Heart left ventricle (tissue), 16 donors: ENCODE measurements at places on chromosomes 6 and 20. TPM values are rescaled to one million over a fixed set of nuclear protein-coding genes. Genes with fewer than 3 reads are reported as not detected.
A peak's percentile ranks its signal among the peaks of the same experiment; 100 is the strongest.

GRCh38 chr6:131122007-131122406 lies 13.3 kb upstream of the AKAP7 start:
- DNase-seq, result no peak

GRCh38 chr6:122569230-122569771 lies 40.9 kb upstream of the PKIB start:
- DNase-seq, result no peak

DNA sequence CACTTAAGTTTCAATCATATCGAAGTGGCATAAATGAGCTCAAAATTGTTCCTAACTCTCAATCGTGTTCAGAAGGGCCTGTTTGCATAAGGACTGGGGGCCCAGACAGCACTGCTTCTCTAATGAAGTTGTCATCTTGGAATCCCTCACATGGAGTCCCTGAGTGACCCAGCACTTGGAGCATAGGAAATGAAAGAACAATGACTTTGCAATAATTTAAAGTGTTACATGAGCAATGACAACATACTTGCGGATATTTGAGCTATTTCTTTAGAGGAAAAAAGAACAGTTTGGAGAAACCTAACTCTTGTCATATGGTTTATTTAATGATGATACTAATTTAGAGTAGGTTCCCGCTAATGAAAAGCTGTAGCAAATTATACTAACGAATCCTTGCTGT lies 239.9 kb downstream of the TSHZ2 start:
- DNase-seq, result no peak

GRCh38 chr20:37880726-37881591 lies 22.0 kb upstream of the VSTM2L start:
- peak; percentile 90 for DNase-seq

GRCh38 chr20:15058841-15059240 lies 721.4 kb upstream of the FLRT3 start:
- DNase-seq, result no peak

DNA sequence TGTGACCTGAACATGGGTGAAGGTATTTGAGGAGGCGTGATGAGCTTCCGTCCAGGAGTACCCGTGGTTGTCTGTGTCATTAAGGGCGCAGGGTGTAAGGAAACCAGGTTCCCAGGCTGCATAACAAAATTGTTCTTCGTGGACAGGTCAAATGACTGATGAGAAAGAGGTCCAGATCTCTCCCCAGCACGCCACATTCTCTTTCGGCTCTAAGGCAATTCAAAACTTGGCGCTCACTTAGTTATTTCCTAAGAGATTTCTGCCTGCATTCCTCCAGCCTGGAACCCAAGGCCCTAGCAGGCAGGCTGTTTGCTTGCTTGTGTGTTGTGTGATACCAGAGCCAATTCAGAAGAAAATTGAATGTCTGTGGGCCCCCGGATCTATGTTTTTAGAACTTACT lies 139.9 kb downstream of the AGPAT4 start:
- DNase-seq, result no peak

DNA sequence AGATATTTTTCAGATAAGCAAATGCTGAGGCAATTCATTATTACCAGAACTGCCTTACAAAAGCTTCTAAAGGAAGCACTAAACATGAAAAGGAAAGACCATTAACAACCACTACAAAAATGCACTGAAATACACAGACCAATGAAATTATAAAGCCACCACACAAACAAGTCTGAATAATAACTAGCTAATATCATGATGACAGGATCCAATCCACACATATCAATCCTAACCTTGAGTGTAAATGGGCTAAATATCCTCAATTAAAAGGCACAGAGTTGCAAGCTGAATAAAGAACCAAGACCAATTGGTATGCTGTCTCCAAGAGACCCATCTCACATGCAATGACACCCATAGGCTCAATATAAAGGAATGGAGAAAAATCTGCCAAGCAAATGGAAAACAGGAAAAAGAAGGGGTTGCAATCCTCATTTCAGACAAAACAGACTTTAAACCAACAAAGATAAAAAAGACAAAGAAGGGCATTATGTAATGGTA lies 58.0 kb upstream of the PHIP start:
- DNase-seq, result no peak

- DNase-seq, result no peak
Measured at GRCh38 chr20:2093159-2093781, 8.4 kb upstream of the STK35 start.

- DNase-seq, result no peak
Measured at GRCh38 chr20:15235471-15236198, 898.2 kb upstream of the FLRT3 start.

DNA sequence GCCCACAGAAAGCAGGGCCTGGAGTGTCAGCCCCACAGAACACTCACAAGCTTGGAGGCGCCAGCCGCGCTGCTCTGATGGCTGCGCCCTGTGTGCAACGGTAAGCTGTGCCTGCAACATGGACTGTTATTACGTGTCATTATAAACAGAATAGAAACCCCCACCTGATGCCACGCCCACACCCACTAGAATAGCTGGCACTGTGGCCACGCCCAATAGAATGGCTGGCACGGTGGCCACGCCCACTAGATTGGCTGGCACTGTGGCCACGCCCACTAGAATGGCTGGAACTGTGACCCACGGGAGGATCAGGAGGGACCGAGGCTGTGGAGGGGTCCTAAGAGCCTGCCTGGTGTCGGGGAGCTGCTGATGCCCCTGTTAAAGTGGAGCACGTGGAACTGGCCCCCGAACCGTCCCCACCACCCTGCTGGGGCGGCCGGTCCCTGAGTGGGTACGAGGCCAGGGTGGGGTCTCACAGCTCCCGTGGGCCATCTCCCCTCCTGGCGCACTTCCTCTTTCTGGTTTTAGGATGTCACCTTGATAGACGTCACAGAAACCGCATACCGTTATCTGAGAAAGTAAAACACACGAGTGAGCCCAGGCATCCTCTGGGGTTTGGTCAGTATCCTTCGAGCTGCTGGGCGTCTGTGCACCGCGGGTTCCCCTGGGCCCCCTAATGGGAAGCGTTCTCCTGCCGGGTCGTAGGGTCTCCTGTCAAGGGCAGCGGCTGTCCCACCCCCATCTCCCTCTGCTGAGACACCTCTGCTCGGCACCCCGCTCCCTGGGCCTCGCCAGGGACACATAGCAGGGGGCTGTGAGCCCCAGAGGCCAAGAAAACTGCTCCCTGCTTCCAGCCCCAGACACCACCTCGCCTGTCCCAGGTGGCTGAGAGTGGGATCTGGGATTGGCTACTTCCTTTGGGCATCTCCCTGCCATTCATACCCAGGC lies 25.4 kb downstream of the SLC17A9 start:
- no peak for DNase-seq

GRCh38 chr6:116018976-116019375 lies 41.7 kb downstream of the FRK start:
- no peak for DNase-seq

- no peak for DNase-seq
Measured at GRCh38 chr6:2387445-2387844, 142.0 kb upstream of the GMDS start.

- DNase-seq, result no peak
Measured at GRCh38 chr6:127219869-127220268, 46.8 kb upstream of the RNF146 start.

- no peak for DNase-seq
Measured at GRCh38 chr20:63172726-63173125, 43.2 kb downstream of the YTHDF1 start.

GRCh38 chr6:88881451-88881850 lies 82.0 kb downstream of the RNGTT start:
- DNase-seq, result no peak

DNA sequence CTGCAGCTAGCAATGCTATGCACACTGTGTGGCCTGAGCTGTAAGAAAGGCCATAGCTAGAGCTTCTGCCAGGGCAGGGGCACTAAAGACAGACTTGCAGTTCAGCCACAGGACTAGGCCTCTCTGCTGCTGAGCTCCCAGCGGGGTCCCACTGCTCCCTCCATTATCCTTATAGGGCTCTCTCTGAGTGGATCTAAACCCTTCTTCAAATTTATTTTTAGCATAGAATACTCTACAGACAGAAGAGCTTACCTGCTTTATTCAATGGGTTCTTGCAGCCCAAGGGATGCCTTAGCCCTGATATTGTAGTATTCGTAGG lies 100.9 kb upstream of the MLN start:
- DNase-seq, result no peak

DNA sequence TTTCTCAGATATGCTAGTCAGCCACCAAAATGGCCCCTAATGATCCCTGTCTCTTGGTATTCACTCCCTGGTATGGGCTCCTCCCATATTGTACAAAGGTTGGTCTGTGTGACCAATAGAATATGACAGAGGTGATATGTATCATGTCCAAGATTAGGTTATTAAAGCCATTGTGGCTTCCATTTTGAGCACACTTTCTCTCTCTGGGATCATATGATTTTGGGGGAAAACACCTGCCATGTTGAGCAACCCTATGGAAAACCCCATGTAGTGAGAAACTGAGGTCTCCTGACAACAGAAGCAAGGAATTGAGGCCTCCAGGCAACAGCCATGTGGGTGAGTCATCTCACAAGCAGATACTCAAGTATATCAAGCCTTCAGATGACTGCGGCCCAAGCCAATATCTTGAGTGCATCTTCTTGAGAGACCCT lies 7.1 kb upstream of the ZNF318 start:
- DNase-seq, result no peak

DNA sequence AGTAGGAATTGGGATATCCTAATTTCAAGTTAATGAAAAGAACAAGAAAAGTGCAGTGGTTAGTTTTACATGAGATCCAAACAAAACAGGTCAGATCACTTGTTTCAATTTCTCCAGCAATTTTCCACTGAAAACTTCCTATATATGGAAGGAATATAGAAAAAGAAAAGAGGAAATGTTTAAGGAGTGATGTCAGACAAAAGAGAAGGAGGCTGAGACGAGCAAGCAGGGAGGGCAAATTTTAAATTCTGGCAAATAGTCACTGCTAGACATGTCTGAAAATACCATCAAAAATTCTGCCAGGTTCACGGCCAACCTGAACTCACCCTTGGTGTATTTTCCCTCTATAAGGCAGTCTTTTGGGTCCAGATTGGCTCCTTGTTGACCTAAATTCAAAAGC lies 9.5 kb upstream of the NUP153 start:
- no peak for DNase-seq

- DNase-seq, result no peak
Measured at GRCh38 chr6:105791179-105791578, 295.0 kb upstream of the PRDM1 start.

- no peak for DNase-seq
Measured at GRCh38 chr20:36313926-36314325, 7.8 kb downstream of the DLGAP4 start.

- no peak for DNase-seq
Measured at GRCh38 chr6:149079456-149079855, 238.1 kb upstream of the TAB2 start.

DNA sequence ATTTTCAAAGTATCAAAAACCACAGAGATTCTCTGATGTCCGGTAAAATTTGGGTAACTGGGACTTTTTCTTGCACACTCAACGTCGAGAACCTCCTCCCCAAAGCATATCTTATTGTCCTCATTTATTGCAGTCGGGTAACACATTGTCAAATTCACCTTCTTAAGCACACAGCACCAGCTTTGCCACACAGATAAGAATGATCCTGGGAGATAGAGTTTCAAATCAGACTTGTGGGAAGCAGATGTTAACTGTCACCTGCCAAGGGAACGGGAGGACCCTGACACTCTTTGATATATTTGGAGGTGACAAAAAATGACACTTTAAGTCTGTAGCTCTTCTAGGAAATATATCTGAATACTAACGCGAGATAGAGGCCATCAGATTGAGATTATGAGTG lies 282.1 kb upstream of the BMP2 start:
- DNase-seq, result no peak

GRCh38 chr6:89412071-89413005 lies at the start of gene RRAGD:
TSS of gene RRAGD (minus strand) at chr6:89412273. CDS start at chr6:89411993, 280 bp downstream.
- peak; percentile 75 for DNase-seq

- no peak for DNase-seq
Measured at GRCh38 chr20:47493963-47494293, 7.8 kb upstream of the NCOA3 start.

- no peak for DNase-seq
Measured at GRCh38 chr20:56229812-56230211, 18.7 kb upstream of the MC3R start.

DNA sequence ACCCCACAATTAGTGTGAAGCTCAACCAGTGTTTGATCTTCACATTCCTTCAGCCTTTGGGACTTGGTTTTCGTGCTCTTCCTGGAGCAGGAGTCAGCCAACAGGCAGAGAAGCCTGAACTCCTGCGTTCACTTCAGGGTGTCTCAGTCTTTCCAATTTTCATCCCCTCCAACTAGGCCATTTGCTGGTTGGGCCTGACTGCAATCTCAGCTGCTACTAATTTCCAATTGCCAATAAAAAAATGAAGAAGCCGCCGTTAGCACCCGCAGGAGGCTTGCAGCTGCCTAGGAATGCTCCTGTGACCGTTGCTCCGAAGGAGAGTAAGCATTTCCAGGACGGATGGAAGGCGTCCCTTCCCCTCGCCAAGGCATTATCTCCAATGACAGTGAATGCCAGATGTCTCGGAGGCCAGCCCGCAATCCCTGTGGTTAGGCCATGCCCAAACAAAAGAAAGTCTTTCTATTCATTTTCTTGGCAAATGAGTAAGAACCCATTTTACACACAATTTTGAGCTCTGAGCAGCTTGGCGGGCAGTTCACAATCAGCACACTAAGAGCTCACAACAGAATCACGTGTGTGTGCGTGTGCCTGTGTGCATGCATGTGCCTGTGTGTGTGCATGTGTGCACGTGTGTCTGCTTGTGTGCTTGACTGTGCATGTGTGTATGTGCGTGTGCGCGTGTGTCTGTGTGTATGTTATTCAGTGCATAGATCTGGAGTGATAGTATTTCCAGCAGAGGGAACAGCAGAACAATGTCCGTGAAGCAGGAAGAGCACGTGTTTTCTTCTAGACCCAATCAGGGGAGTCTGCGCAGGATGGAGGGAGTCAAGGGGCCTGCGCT lies 301.2 kb downstream of the SMOC2 start:
- no peak for DNase-seq

- DNase-seq, result no peak
Measured at GRCh38 chr6:209432-210103, 82.7 kb upstream of the DUSP22 start.

NOTCH4 gene
- total RNA-seq, result 23.7 TPM

ZKSCAN3 gene
- total RNA-seq, result 3.0 TPM

OPRM1 gene
- total RNA-seq, result not detected

TRMT6 gene
- total RNA-seq, result 12.0 TPM

CST4 gene
- not detected for total RNA-seq

WFDC2 gene
- not detected for total RNA-seq

TRAM2 gene
- 12.4 TPM for total RNA-seq

PDE7B gene
- total RNA-seq, result 15.1 TPM

IRAK1BP1 gene
- 3.2 TPM for total RNA-seq

PLA2G7 gene
- 0.72 TPM for total RNA-seq

PSORS1C2 gene
- total RNA-seq, result not detected

MYB gene
- total RNA-seq, result not detected

CLDN20 gene
- not detected for total RNA-seq

BTNL2 gene
- not detected for total RNA-seq

ZNF311 gene
- not detected for total RNA-seq

F13A1 gene
- total RNA-seq, result 25.8 TPM

MEP1A gene
- not detected for total RNA-seq

TRIM40 gene
- total RNA-seq, result not detected

KCNQ5 gene
- 0.18 TPM for total RNA-seq

EFCAB8 gene
- total RNA-seq, result not detected

LST1 gene
- total RNA-seq, result not detected

SIRPD gene
- not detected for total RNA-seq

PKIB gene
- not detected for total RNA-seq

FRMD1 gene
- 0.50 TPM for total RNA-seq
